ENCODE measurements at places on chromosomes 5 and 9. TPM values are rescaled to one million over a fixed set of nuclear protein-coding genes. Genes with fewer than 3 reads are reported as not detected.

Gene NDUFAF2
- total RNA-seq, result 76.3 TPM

Gene MIGA2
- 30.1 TPM for total RNA-seq

Gene PALM2AKAP2
- 12.2 TPM for total RNA-seq

Gene MEGF10
- total RNA-seq, result 0.91 TPM

Gene CYLC2
- total RNA-seq, result not detected

Gene GRXCR2
- total RNA-seq, result not detected

Gene DRD1
- not detected for total RNA-seq

Gene SLC46A2
- not detected for total RNA-seq

Gene ADRA1B
- 1.3 TPM for total RNA-seq

Gene SPARC
- total RNA-seq, result 2,270 TPM

Gene ZNF883
- 3.1 TPM for total RNA-seq

Gene ZFP2
- 0.05 TPM for total RNA-seq

Gene ALDOB
- not detected for total RNA-seq

Gene GFRA3
- total RNA-seq, result 0.08 TPM

Gene PDCD1LG2
- total RNA-seq, result 0.82 TPM

Gene PLCXD3
- total RNA-seq, result not detected

Gene CDH12
- 31.6 TPM for total RNA-seq

Gene BTNL3
- total RNA-seq, result not detected

Gene KCTD16
- total RNA-seq, result not detected

Gene CLPTM1L
- total RNA-seq, result 254 TPM
